ENCODE measurements at places on chromosomes 2 and 18. TPM values are rescaled to one million over a fixed set of nuclear protein-coding genes. Genes with fewer than 3 reads are reported as not detected.

DNA sequence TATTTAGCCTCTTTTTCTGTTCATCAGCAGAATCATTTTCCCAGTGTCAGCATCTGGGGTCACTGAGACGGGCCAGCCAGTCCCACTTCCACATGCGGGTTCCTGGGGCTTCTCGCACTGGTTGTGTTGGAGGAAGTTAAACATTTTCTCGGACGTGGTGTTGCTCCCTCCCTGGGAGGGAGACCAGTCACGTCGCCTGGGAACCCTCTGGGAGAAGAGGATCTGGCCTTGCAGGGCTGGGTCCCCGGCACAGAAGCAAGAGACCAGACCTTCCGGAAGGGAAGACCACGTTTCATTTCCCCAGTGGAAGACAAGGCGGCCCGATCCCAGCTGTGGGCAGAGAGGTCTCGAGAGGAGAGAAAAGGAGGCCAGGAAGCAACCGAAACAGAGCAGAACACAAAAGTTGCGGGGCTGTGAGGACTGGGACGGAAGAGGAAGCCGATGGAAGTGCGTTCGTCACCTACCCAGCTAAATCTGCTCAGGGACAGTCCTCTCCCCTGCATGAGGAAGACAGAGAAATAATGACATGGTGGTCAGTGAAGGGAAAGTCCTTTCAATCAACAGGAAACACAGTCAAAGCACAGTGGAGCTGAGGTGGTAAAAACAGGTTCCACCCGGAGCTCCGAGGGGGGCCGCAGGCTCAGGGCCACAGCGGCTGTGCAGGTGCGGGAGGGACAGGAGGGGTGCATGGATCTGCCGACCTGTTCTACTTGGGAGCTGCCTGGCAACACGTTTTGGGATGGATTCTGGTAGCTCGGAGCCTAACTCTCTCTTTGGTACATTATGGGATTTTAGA, 144.4 kb downstream of the MBP start:
- no peak for DNase-seq

- DNase-seq, result no peak
Measured at GRCh38 chr2:207825045-207825954, 55.6 kb upstream of the FZD5 start.

- no peak for DNase-seq
Measured at GRCh38 chr2:227025510-227025909, 138.5 kb downstream of the COL4A4 start.

DNA sequence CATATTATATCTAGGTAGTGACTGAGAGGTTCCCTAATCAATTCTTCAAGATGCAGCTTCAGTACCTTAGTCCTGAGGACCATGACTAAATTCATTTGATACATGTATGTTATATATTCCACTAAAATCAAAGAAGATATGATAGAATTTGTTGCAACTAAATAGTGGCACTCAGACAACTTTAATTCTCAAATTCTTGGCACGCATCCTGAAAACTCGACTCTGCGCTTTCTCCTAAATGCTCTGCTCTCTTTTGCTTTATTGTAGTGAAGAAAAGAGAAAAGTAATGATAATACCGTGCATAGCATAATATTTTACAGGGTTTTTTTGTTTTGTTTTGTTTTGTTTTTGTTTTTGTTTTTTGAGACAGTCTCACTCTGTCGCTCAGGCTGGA, 475.3 kb downstream of the ARHGAP15 start:
- no peak for DNase-seq

- no peak for DNase-seq
Measured at GRCh38 chr2:216113572-216113971, 4.4 kb downstream of the XRCC5 start.

GRCh38 chr18:6399776-6400175, 14.9 kb downstream of the L3MBTL4 start:
- DNase-seq, result no peak

CFAP221 gene
- total RNA-seq, result not detected

OSR1 gene
- under 0.01 TPM for total RNA-seq

C2orf81 gene
- total RNA-seq, result 2.7 TPM

TYW5 gene
- total RNA-seq, result 3.8 TPM

SGPP2 gene
- total RNA-seq, result under 0.01 TPM

Measured in hematopoietic multipotent progenitor cell (in vitro differentiated cells).